Stimulated activated CD4-positive, alpha-beta T cell treated with anti-CD3 and anti-CD28 coated beads, Interleukin-4, amount 100 ng/mL, for 48 hours (primary cell): ENCODE measurements at places on chromosomes 16 and 17.

DNA sequence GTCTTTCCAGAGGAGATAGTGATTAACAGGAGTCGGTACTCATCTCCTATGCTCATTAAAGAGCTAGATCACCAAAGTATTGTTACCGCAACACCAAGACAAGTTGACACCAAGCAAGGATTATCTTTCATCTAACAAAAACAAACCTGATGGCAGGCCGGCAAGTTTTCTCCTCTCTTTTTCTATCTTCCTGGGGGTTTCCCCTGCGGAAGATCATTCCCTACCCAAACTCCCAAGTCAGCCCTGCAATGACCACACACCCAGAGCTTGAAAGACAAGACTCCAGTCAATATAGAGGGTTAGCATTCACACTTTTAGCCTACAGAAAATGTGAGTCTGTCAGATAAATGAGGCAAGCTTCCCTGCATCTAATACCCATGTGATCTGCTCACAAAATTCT lies 312.1 kb downstream of the SOX9 start:
- no peak for DNase-seq

- DNase-seq, result no peak
These were observed 191.1 kb upstream of the TBX2 start for GRCh38 chr17:61208301-61209105.

DNA sequence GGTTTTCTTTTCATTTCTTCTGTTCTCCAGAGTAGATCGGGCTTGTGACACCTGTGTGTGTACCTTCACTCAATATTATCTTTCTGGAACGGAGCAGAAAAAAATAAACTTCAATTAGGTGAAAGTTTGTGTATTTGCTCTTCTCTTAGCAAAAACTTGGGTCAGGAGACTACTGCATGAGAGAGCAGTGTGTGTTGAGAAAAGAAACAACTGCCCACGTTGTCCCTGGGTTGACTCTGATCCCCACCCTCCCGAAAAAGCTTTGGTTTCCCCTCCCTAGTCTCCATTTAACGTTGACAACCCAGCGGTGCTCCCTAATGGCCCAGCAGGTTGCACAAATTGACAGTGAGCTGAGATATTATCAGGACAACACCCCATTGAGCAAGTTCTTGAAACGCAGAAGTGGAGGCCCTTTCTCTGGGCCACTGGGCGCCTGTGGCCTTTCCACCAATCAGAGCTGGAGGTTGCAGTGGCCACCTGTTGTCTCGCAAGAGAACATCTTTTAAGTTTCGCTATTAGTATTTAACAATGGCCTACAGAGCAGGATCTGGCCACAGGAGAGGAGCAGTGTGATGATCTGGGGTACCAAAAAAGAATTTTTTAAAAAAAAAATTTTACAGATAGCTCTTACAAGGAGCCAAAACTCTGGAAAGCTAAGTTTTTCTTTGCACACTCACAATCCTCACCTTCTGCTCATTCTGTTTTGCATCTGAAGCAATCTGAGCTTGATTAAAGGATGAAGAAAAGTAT lies 1.5 kb upstream of the TOX3 start:
- no peak for DNase-seq

DNA sequence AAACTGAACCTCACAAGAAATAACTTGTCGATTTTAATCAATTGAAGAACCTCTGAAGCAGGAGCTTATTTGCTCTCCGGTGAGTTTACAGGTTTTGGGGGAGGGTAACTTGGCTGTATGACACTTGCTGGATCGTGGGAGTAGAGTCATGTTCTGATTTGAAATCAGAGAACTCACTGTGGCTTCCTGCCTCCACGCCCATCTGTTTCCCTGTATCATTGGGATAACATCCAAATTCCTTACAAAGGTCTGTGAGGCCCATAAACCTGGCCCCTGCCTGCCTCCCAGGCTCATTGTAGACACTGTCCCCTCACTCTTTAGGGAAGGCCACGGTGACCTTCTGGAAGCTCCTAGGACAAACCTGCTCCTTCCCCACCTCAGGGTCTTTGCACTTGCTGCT lies 48.3 kb downstream of the C17orf67 start:
- DNase-seq, result no peak

DNA sequence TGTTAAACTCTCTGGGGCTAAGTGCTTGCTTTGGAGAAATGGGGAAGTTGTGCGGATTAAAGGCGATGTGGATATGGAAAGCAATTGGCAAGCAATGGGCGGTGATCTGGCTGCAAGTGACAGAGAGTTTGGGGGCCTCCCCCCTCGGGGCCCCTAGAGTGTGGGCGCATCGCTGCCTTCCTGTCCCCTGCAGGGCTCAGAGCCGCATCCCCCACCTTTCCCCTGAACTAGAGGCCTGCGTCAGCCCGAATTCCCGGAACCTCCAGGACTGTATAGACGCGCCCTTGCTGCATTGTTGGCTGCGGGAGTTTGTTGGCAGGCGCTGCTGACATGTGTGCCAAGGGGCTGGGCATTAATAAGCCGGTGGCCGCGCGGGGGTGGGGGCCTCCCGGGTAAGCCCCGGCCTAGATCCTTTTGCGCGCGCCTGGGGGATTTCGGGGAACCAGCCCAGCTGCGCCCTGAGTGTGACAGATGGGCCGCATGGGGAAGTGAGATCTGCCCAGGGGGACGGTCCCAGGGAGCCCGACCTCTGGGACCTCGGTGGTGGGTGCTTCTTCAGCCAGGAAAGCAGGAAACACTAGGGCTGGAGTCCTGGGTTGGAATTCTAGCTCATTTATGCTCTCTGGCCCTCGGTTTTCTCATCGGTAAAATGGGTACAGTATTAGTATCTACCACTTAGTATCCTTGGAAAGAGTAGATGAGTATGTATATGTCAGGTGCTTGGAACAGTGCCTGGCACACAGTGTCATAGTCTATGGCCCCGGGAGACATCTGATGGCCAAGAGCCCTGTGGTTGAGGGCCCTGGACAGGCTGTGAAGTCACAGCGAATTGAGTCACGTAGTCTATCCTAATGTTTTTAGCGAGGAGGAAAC lies 1.0 kb downstream of the EEF2K start:
- peak; percentile 51 for DNase-seq

DNA sequence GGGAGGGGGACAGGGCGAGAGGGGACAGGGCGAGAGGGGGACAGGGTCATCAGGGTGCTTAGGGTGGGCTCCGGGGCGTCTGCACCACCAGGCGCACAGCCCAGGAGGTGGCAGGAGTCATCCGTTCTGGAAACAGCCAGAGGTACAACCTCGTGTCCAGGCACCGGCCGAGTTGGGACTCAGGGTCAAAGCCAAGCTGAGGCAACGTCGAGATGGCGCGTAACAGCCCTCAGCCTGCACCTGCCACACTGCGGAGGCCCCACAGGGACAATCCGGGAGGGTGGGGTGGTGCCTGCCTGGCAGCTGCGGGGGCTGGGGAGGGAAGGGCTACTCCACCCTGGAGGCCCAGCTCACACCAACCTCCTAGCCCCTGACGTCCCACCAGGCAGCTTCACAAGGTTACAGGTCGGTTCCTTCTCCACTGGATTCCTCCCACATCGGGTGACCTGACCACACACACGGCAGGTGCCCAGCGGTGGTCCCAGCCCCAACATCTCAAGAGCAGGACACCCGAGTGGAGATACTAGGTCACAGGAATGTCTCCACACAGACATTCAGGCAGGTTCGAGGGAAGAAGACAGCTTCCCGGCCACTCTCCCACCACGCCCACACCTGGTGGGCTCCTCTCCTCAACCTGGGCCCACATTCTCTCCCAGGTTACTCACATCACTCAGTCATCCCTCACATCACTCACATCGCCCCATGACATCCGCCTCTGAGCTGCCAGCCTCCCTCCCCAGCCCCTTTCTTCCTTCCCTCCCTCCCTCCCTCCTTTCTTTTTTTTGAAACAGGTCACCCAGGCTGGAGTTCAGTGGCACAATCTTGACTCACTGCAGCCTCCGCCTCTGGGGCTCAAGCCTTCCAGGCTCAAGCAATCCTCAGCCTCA lies 47.3 kb downstream of the RPH3AL start:
- DNase-seq, result no peak

DNA sequence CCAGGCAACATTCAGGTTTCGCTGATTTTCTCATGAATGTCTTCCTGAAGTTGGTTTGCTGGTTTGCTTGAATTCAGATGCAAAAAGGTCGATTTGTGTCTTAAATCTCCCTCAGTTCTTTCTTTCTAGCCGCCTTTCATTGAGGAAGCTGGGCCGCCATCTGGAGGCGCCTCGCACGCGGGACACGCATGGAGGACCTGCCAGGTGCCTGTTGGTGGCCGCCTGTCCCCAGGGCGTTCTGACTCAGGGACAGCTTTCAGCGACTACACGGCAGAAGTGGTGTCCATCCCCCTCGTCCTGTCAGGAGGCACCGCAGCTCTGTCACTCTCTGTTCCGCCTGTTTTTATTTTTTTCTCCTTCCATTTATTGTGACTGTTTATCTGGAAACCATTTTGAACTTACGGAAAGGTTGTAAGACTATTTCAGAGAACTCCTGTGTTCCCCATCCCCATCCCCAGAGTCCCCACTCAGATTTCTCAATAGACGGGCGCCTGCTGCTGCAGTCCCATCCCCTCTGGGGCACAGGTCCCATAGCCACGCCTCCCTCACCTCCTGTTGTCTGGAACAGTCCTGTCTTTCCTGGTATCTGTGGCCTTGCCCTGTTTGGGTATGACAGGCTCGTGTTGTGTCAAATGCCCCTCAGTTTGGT lies 33.2 kb downstream of the COX4I1 start:
- DNase-seq, result no peak

- DNase-seq, result no peak
These were observed 3.9 kb upstream of the CCDC57 start for GRCh38 chr17:82216301-82217119.

DNA sequence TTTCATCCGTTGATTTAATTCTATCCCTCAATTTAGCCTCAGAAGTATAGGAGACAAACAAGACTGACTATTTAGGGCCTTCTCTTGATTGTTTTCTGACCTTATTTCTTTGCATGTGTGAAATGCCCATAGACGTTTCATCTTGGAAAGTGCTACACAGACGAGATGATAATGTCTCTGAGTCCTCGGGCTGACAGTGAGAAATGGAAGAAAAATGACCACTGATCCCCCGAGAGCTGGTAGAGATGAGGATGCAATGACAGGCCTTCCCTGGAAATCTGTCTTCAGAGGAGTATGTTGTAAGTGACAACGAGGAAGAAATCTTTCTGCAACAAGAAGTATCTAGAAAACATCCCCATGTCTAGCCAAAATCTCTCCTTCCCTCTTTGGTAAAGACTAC lies 522.9 kb downstream of the HAPSTR1 start:
- no peak for DNase-seq

DNA sequence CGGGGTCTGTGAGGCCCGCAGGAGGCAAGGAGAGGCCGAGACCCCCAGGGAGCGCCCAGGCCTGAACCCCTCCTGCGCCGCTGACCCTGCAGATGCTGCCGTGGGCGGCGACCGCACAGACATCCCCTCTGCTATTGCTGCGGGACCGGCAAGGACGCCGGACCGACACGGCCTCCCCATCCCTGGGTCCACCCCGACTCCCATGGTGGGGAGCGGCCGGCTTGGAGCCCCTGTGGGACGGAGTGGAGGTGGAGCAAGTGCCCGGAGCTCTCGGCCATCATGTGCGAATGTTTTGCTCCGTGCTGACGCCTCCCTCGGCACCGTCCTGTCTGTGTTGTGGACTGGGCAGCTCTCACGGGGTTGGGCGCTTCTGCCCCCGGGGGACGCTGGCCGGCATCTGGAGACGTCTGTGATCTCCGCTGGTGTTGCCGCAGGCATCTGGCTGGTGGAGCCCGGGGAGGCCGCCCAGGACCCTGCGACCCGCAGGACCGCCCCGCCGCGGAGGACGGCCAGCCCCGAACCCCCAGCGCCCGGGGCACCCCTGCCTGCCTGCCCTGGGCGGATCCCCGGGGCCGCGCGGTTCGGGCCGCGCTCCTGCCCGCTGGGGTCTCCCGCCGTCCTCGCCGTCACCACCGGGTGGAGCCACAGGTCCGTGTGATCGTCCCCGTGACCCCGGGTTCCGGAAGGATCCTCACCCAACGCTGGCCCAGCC lies 12.8 kb upstream of the GNG13 start:
- peak; percentile 44 for DNase-seq

DNA sequence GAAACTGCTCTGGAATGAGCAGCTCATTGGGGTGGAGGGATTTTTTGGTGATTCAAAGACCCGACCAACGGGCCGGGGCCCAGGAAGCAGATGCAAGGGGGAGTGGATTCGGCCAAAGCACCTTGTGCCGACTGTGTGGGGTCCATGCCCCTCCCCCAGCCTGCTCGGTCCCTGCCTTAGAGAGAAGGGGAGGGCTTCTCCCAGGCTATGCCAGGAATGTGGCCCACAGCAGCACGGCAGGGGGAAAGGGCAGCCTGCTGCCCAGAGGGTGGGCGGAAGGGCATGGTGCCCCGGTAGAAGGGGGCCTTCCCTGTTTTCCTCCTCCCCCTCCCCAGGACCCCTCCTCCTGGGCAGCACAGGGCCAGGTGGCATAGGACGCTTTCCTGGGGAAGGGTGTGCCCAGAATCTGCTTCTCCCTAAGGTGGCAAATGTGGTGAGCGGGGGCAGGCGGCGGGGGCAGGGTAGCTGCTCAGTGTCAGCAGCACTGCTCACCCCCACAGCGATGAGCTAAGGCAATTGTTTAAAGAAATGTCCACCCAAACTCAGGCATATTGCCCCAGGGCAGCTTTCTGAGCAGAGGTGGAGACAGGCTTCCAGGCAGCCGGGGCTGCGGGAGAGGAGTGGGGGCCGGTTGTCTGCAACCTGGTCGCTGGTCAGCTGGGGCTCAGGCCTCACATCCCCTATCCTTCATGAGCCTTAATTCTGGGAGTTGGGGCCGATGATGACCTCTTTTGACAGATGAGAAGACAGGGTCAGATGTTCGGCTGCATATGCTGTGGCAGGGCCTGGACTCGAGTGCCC lies 33.9 kb upstream of the MLKL start:
- no peak for DNase-seq

DNA sequence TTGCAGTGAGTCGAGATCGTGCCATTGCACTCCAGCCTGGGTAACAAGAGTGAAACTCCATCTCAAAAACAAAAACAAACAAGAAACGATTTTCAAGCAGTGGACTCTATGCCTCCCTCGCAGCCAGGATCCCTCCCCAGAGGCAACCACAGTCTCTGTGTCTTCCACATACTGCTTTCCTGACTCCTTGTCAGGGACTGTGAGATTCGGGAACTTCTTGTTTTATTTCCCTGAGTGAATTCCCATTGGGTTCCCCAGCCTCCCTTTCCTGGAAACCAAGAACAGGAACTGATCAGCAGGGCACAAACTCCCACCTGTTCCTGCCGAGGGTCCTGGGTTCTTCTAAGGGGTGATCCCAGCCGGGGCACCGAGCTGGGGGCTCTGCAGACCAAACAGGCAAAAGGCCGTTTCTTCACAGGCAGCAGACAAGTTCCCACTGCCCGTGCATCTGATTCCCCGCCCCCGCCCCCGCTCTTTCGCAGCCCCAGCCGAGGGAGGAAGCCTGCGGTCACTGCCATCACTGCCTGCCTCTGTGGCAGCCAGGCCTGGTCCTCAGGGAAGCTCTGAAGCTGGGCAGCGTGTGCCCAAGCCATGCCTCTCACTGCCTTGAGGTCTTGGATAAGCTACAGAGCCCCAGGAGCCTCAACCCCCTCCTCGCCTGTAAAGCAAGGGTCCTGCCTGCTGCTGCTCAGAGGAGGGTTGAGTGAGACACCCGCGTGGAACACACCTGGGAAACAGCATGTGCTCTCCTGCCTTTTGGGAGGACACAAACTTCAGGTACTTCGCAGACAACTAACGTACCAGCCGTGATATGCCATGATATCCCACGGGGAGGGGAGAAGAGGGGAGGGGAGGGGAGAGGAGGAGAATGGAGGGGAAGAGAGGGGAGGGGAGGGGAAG lies 5.5 kb upstream of the PIEZO1 start:
- no peak for DNase-seq

GRCh38 chr17:48564188-48565021 lies 13.7 kb downstream of the HOXB4 start:
- no peak for DNase-seq
